ENCODE measurements at places on chromosomes 16 and 17.

DNA sequence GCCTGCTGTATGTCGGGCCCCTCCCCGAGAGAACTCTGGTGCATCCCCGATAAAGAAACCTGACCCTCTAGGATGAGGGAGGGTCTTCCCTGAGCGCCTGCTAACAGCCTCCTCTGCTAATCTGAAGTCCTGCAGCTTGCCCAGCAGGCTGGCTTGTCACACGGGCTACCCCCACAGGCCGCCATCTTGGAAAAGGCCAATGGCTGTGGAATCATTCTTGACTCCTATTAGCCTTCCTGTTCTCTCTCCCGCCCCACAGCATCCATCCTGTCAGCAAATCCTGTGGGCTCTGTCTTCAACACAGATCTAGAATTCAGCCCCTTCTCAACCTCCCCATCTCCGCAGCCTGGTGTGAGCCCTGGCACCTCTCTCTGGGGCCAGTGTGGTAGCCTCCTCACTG, 12.0 kb downstream of the IL4R start:
- no peak for DNase-seq

- no peak for DNase-seq
Observed at GRCh38 chr17:65175952-65176351, 38.8 kb downstream of the RGS9 start.

DNA sequence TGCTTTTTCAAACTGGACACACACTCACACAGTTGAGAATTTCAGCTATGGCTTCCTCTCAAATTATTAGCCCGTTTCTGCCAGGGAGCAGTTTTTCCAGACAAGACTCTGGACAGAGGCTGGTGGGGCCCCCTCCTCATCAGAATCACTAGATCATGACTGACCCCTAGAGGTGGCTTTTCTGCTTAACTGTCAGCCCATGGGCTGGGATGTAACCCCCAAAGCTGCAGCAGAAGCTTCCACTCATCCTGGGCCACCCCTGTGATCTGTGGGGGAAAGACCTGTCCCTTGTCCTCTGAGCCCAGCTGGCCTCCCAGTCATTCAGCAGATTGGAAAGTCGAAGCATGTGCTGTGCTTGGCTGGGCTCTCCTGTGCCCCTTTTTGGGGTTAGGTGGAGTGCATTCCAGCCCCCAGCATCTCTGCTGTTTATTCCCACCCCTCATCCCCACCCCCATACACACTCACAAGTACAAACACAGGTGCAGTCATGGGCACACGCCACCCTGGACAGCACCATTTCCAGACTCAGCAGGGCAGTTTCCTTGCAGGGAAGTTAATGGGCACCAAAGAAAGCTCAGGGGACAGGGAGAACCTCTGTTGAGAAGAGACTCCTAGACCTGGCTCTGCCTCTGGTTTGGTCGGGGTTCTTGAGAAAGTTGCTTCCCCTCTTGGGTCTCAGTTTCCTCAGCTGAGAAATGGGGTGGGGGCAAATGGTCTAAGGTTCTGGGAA, 77.6 kb upstream of the RBL2 start:
- no peak for DNase-seq

- no peak for DNase-seq
Observed at GRCh38 chr16:49779979-49780378, 75.9 kb downstream of the ZNF423 start.

GRCh38 chr16:66847533-66848067, 3.4 kb downstream of the CA7 start:
- no peak for DNase-seq

- DNase-seq: no peak
Observed at GRCh38 chr16:4404247-4404966, 12.0 kb downstream of the CORO7 start.

DNA sequence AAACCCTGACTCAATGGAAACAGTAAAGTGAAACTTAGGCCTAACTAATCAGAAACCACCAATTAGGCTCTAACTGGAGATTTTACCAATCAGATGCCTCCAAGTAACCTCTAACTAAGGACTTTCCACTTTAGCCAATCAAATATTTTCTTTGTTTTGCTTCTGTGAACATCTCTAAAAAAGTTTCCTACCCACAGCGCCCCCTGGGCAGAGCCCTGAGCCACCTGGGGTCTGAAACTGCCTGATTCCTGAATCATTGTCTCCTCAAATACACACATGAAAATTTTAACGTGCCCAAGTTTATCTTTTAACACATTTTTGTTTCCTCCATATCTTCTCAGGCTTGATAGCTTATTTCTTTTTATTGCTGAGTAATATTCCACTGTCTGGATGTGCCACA, 19.0 kb downstream of the ADAD2 start:
- no peak for DNase-seq

- DNase-seq: no peak
Observed at GRCh38 chr16:79288066-79288465, 312.5 kb downstream of the MAF start.

GRCh38 chr17:68568581-68568980, 32.6 kb downstream of the FAM20A start:
- no peak for DNase-seq

DNA sequence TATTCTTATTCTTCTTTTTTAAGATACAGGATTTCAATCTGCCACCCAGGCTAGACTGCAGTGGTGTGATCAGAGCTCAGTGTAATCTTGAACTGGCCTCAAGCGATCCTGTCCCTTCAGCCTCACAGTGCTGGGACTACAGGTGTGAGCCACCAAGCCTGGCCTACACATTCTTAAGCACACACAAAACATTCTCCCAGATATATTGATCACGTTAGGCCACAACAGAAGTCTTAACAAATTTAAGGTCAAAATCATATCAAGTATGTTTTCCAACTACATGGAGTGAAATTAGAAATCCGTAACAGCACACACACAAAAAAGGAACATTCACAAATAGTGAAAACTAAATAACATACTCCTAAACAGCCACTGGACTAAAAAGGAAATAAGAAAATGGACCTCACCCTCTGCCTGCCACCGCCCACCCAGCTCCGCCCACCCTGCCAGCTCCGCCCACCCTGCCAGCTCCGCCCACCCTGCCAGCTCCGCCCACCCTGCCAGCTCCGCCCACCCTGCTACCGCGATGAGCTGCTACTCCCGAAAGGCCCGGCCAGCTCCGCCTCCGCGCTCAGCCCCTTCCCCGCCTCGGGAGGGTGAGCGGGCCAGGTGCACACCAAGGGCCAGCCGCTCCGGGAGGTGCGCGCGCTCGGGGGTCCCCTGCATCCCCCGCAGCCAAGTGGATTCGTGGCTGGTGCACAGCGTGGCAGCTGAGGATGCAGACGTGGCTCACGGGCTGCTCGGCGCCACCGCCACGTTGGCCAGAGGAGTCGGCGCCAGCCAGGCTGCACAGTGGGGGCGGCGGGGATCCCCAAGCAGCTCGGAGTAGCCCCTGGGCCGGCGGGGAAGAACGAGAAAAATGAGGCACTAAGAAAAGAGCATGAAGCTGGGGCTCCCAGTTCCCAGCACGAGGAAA, 41.2 kb downstream of the C16orf87 start:
- peak; percentile 72 for DNase-seq

- no peak for DNase-seq
Observed at GRCh38 chr17:43966276-43966675, 12.5 kb upstream of the PYY start.

GRCh38 chr16:20675488-20676267, 21.8 kb downstream of the ACSM1 start:
- DNase-seq: peak; percentile 25

DNA sequence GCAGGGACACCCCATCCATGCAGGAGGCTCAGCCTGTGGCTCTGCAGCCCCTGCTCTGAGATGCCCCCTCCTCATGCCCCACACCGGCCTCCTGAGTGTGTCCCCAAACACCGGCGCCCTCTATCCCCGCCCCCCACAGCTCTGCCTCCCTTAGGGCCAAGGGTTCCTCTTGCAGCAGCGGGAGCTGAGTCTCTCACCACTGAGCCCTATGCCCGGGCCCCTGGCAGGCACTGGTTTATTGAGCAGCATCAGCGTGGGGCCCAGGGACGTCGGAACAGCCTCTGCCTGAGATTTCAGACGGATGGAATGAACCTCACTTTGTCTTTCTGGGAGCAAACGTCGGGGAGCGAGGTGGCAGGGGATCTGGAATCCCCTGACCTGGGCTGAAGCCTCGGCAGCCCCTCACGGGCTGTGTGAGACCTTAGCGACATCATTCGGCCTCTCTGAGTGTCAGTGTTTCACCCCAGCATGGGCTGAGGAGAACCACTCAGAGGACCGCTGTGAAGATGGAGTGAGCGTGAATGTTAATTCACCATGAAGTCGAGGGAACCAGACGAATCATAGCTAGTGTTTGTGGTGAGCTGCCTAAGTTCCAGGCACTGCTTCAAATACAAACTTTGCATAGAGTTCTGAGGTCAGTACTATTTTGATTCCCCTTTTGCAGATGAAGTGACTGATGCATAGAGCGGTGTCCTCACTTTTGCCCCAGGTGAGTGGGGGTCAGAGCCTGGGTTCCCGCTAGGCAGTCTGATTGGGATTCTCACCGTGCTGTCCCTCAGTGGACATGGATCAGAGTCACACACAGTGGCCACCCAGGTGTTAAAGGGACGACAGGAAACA, 5.3 kb upstream of the C16orf74 start:
- DNase-seq: no peak

- DNase-seq: no peak
Observed at GRCh38 chr17:76467809-76468633, 618 bp downstream of the AANAT start.

DNA sequence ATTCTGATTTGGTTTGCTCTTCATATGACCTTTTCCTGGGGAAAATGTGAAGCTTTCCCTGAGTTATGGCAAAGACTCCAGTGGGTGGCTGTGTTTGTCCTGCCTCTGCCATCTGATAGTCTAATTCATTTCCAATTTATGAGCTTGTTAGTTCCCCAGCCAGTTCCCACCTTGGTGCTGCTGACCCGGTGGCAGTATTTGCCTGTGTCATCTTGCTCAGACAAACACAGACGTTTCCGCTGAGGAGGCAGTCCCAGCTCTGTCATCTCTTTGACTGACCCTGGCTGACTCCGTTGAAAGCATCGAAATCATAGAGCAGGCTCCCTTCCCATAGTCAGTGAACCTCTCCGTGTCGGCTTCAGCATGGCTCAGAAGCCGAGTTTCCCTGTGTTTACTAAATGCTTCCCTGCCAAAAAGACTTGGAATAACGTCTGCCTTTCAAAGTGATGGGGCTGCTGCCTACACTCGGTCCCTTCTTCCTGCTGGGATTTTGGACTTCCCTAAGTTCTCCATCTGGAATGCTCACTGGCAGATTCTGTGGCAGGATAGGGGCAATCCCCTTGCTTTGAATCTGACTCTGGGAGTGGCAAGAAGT, 538.3 kb downstream of the NPIPA7 start:
- DNase-seq: no peak

- no peak for DNase-seq
Observed at GRCh38 chr17:65529761-65530522, 31.5 kb downstream of the AXIN2 start.

DNA sequence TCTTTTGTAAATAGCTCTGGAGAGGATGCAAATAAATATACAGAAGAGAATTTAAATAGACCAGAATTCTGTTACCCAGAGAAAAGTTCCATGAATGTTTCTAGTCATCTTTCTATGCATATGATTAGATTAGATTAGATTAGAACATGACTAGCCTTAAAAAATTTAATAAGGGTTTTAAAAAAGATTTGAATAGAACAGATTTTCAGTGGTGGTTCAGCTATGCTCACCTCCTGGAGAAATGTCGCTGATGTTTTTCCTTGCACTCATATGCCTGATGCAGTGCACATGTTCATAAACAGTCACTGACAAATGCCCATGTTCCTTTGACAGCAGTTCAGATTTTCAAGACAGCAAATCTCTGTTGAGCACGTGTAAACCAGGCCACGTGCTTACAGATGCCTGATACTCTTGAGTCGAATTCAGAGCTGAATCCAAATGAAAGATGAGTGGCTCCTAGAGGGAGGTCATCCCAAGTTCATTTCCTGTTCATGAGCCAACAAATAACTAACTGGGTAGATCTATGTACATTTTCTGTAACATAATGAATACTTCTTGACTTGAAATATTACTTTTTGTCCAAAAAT, 19.9 kb upstream of the RAB11FIP4 start:
- DNase-seq: no peak

GRCh38 chr16:72467157-72467759, 295.3 kb upstream of the PMFBP1 start:
- DNase-seq: no peak

DNA sequence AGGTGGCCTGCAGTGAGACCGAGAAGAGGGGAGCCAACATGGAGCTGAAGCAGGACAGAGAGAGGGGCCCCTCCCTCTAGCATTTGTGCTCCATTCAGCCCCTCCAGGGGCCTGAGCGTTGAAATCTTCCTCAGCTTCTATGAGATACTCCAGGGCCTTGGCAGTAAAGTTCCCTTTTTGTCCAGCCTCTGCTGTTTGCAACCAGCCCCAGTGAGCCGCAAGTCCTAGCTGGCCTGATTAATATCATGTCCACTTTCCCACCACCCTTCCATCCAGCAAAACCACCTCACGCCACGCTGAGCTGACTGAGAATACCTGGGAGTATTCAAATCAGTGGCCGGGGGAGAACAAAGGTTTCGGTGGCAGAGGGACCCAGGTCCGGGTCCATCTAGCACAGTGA, 11.7 kb upstream of the RPH3AL start:
- no peak for DNase-seq

GRCh38 chr16:89815639-89816348, 653 bp downstream of the FANCA start:
- DNase-seq: peak; percentile 16

DNA sequence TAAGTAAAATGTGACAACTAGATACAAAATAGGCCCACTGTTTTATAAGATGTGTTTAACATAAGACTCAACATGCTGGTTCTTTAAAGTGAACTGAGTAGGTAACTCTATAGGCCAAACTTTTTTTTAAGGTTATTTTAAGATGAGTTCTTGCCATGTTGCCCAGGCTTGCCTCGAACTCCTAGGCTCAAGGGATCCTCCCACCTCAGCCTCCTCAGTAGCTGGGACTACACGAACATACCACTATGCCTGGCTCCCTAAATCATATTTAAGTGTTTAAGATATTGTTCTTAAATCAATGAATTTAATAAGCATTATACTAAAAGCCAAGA, 69.9 kb downstream of the USP32 start:
- no peak for DNase-seq

DNA sequence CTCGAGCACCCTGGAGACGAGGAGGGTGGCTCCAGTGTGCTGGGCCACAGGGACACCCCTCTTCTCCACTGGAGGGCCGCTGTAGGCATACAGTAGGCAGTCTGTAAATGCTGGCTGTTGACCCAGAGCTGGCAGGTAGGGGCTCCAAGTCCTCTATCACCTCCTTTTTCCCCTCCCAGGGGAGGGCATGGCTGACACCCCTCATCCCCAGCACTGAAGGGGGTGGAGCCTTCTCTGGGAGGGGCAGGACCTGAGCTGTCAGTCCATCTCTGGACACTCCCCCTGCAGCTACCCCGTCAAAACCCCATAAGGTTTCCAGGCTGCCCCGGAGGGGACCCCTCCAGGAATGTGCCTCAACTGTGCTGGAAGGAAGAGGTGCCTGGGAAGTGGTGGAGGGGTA, 2.4 kb downstream of the KCNJ12 start:
- DNase-seq: no peak

- DNase-seq: no peak
Observed at GRCh38 chr16:74982256-74982655, 2.7 kb downstream of the WDR59 start.
